ENCODE measurements at places on chromosomes 1 and 21.

DNA sequence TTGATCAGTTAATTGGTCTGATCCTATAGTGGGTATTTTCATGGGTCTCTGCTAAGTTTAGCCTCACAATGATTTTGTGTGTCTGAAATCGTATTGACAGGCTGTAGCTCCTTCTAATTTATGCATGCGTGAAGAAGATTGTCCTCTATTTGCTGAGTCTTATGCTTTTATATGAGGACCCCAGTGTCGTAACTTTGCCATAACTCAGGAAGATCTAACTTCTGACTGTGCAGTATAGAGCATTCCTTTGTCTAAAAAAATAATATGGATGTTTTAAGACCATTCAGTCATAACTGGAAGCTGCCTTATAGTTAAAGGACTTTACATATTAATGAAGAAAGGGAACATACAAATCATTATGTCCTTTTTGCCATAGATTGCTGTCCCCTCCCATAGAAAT lies 73.3 kb downstream of the CAMTA1 start:
- no peak for DNase-seq

DNA sequence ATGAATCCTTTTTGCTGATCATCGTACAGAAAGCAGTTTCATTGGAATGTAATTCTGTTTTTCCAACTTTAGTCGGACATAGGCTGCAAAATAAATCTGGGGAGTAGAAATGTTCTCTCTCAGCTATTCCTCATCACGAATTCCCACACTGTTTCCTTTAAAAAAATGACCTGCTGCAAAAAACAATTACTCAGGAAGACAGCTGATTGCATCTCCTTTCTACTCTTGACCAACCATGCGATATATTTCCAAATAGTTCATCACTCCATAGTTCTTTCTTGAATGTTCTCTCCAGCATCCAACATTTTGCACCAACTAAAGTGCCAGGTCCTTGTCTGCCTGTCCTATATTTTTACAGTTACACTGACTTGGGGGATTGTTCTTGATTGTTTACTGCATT lies 96.4 kb downstream of the S1PR1 start:
- DNase-seq = no peak

DNA sequence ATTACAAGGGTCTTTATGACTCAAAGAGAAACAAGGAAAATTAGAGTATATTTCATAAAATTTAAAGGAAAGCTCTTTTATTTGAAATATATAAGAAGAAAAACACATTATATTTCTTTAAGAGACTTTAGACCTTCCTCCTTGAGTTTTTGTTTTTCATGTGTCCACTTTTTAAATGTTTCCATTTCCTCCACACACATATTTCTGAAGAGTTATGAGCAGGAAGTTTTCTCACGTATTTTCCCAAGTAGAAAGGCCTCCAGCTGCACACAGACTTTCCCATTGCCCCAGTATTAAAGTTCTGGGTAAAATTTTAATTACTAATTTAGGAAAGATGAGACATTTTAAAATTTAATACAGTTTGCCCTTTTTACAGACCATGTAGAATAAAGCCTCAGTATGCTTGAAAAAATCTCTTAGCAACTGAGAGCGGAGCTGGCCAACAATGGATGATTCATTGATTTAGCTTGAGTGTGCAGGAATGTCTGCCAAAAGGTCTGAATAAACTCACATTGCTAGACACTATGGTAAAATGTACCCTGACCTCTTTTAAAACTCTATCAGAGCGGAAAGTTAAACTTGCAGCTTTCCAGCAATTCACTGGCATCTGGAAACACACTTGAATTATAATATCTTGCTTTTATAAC lies 57.9 kb downstream of the DDAH1 start:
- no peak for DNase-seq

GRCh38 chr1:86913399-86913895 lies 479 bp downstream of the SELENOF start:
- DNase-seq = peak; percentile 4

DNA sequence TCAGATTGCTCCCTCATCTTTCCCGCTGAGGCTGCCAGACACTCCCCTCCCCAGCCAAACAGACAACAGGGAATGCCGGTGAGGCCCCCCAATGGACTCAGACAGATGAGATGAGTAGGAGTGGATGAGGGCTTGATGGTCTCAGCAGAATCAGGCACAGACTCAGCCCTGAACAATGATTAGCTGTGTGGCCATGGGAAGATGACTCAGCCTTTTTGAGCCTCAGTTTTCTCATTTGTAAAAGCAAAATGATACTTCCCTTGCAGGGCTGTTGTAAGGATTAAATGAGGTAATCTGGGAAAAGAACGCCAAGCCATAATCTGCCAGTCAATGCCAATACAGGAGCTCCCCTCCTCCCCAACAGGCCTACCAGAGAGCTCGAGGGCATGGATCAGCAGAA lies 12.4 kb downstream of the C1orf198 start:
- no peak for DNase-seq

DNA sequence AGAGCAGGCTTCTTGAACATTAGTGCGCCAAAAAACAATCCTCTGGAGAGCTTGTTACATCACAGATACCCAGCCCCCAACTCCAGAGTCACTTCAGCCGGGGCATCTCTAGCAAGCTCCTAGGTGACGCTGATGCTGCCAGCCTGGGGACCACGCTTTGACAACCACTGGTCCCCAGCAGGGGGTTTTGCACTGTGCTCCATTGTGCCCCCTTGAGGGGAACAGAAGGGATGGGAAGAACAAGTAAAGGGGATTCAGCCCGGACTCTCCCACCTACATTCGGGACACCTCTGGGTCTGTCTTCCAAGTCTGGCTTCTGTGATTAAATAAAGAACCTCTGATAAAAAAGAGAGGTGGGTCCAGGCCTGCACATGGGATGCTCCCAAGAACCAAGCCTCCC lies 60.4 kb downstream of the ATP5PO start:
- DNase-seq = no peak

DNA sequence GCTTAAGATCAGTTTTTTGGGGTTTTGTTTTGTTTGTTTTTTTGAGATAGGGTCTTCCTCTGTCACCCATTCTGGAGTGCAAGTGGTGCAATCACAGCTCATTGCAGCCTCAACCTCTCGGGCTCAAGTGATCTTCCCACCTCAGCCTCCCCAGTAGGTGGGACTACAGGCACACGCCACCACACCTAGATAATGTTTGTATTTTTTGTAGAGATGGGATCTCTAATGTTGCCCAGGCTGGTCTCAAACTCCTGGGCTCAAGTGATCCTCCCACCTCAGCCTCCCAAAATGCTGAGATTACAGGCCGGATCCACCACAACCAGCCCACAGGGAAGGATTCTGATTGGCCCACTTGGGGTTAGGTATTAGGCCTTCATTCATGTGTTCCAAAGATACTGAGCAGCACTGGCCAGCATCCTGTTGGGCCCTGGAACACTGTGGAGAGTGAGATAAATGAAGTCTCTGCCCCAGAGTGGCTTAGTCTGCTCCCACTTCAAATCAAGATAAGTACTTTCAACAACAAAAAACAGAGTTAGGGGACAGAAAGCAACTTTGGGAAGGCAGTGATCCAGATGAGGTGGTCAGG lies 54.7 kb downstream of the PTP4A2 start:
- no peak for DNase-seq

DNA sequence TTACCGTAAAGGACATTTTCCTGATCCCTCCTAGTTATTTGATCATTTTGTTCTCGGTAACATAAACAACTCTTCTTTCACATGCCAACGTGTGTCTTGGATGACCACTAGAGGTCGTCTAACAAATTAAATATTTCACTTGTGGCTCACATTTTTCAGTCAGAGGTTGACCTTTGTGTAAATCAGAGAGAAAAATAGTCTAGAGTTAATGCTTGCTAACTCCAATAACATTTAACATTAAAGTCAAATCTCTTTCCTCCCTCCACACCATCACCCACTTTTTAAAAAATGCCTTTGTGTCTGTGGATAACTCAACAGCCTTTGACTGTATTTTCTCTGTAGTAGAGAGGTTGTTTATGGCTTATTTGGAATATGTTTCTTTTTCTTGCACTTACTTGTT lies 220.5 kb upstream of the B3GALT2 start:
- no peak for DNase-seq

- DNase-seq = no peak
Observed at GRCh38 chr1:207022996-207023679, 9.4 kb downstream of the C1orf116 start.

GRCh38 chr1:104797982-104798381 lies 1048.3 kb downstream of the AMY1C start:
- DNase-seq = no peak

DNA sequence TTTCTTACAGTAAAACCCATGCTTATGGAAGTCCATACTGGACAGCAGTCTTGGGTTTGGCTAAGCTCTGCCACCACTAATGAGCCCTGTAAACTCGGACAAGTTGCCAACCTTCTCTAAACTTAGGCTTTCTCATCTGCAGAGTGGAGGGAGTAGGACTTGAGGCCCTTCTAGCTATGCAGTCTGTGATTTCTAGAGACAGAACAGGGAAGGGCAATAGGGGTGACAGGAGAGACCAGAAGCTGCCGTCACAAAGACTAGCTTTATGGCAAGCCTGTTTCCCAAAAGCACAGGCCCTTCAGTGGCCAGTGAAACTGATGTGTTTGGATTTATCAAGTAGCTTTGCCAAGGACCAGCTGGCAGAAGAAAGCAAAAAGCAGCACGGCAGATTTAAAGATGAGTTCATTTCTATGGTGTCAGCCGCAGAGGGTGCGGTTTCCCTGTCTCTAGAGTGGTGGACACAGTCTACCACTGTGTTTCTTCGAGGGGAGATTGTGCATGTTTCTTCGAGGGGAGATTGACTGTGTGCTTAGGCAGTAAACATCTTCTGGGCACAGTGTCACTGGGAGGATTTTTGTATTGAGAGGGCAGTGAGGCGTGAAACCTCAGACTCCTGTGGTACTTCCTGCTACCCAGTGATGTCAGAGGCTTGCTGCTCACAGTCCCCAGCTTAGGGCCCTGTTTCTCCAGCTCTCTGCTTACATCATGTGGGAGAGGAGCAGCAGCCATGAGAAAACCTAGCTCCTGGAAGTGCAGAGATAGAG lies 119.0 kb downstream of the ROR1 start:
- DNase-seq = no peak

DNA sequence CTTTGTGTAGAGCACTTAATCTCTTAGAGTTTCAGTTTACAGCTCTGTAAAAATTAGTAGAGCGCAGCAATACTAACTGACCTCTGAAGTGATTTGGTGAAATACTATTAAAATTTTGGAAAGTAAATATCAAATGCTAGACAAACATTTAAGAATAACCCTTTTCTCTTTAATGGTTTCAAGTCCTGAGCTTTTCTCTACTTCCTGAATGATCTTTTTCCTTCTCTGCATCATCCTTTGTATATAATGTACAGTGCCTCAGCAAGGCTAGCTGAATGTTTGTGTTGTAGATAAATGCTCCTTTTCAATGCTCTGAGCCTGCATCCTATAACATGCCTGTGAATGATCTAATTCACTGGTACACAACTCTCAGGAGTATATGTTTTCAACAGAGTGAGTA lies 272.9 kb downstream of the ADGRL2 start:
- no peak for DNase-seq

GRCh38 chr21:35229290-35229689 lies 180.2 kb upstream of the RUNX1 start:
- DNase-seq = no peak

DNA sequence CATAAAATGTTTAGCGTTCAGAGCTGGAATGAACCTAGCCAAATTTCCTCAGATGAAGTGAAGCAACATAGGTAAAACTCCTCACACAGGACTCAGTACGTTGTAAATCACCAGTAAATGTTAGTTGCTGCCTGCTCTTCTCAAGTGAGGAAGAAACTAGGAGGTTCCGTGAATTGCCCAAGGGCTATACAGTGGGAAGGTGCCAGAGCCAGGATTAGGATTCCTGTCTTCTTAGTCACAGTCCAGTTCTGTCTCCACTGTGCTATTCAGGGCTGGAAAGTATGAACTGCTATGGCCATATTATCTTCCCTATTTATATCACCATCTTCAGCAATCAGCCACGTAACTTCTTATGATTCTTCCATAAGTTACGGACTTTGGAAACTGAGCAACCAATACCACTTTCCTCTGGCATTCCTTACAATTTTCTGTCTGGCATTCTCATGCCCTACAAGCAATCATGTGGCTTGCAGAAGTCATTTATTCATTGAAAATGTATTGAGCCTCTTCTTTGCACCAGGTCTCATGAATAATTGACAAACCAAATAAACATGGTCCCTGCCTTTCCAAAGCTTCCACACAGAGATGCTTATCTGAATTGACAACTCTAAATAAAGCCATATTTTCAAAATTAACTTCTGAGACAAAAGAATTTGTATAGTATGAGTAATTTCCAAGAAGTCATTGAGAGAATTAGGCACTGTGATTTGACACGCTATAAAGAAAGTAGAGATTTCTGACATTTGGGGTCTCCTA lies 271.6 kb upstream of the SGIP1 start:
- DNase-seq = no peak

DNA sequence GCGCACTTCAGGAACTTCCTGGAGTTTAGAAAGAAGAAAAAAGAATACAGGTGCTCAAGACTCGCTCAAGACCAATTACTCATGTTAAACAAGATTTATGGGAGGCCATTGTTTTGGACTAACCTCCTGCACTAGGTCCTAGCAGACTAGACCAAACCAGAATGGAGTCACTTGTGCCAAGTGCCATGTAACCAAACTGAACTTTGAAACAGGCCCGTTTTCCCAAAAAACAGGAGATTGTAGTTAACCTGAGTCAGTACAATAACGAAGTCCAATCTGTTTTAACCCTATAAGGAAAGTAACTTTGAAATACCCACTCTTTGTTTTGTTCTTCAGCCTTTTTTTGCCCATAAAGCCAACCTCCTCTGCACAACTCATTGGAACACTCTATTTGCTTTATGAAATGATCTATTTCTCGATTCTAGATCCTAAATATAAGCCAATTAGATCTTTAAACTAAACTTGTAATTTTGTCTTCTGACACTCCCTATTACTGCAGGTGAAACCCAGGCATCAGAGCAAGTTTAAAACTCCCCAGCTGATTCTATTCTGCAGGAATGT lies 695 bp upstream of the NTPCR start:
- DNase-seq = no peak

GRCh38 chr1:64523413-64524337 lies 53.7 kb downstream of the CACHD1 start:
- no peak for DNase-seq

DNA sequence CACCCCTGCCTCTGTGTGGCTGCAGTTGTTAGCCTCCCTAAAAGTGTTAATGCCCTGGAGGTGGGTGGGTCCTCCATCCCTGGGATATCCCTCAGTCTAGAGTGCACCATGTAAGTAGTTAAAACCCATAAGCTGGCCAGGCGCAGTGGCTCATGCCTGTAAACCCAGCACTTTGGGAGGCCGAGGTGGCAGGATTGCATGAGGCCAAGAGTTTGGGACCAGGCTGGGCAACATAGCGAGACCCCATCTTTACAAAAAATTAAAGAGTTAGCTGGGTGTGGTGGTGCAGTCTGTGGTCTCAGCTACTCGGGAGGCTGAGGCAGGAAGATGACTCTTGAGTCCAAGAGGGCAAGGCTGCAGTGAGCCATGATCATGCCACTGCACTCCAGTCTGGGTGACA lies 10.3 kb downstream of the MYOC start:
- no peak for DNase-seq

DNA sequence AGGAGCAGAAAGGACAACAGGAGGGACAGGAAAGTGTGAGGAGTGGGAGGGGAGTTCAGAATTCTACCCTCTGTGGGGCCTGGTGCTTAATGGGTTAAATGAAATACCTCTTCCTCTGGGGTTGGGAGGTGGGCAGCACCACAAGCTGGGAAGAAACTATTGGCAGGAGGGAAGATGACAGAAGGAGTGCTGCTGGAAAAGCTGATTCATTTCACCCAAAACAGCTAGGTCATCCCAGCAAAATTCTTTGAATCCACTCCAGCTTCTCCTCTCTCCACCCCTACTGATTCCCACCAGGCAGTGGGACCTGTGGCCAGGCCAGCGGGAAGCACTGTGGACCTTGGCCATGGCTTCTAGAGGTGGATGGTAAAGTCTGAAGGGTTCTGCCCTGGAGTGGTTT lies 12.8 kb downstream of the BCAN start:
- DNase-seq = no peak
